NCI-H146 (cell line): ENCODE measurements at places on chromosomes 2 and 18.

DNA sequence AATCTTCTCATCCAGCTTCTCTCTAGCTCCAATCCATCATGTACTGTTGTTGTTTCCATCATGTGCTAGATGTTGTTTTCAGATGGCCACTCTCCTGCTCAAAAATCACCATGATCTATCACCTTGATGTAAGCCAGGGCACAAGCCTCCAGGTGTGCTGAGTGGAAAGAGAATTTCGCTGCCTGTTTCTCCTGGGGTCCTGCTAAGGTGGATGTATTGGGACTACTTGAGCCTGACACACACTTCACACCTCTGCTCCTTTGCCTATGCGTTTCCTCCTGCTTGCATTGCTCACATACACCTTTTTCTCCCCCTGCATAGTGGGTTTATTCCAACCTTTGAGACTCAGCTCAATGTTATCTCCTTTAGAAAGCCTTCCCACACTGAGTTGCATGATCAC is 287.6 kb downstream of the CYRIA start:
- DNase-seq: no peak

- DNase-seq: peak; percentile 29
These were observed 15.7 kb downstream of the ZFP36L2 start for GRCh38 chr2:43210467-43211303.

DNA sequence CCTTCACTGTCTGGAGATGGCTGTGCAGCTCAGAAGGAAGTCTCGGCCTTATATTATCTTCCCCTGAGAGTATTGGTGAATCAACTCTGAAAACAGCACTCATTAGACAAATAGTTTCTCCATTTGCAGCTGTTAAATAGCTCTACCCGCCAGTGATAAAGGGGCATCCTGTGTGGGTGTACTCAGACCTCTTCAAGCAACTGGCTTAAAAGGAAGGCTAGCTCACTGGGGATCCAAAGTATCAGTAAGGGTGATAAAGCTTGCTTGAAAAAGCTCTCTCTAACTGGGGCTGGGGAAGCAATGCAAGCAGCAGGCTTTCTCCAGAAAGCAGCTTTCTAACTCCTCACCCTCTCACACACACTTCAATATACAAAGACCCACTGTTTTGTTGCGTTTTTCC is 64.9 kb upstream of the PSMD14 start:
- no peak for DNase-seq

DNA sequence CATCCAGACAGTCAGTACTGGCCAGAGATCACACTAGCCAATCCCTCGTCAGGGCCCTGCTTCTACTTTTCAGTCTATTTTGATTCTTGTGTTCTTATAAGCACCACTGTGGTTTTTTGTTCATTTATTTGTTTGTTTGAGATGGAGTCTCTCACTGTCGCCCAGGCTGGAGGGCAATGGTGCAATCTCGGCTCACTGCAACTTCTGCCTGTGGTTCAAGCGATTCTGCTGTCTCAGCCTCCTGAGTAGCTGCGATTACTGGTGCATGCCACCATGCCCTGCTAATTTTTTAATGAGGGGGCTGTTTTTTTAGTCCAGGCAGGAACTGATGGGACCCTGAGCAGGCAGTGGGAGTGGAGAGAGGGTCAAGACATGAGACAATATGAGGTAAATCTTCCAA is 64.9 kb upstream of the KIF5C start:
- no peak for DNase-seq

GRCh38 chr2:133574620-133575019 is 6.4 kb upstream of the NCKAP5 start:
- DNase-seq: no peak

DNA sequence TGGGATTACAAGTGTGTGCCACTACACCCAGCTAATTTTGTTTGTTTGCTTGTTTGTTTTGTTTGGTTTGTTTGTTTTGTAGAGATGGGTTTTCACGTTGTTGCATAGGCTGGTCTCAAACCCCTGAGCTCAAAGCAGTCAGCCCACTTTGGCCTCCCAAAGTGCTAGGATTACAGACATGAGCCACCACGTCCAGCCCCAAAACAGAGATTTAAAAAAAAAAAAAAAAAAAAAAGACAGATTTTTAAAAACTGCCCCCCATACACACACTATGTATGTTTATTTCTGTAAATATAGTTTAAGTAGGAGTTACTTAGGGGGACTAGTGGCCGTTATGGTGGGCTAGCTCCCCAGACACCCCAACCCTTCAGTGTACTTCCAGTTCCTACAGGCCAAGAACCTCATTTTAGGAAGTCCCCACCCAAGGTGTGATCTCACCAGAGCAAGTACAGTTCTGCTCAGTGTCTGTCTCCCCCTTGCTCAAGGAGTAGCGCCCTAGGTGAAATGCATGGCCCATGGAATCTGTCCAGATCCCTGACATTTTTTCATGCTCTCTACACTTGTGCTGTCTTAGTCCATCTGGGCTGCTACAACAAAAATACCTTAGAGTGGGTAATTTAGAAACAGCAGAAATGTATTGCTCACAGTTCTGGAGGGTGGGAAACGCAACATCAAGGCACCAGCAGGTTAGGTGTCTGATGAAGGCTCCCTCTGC is 1.6 kb upstream of the TMBIM1 start:
- no peak for DNase-seq

- no peak for DNase-seq
These were observed 207.6 kb downstream of the MGAT5 start for GRCh38 chr2:134461511-134461910.

GRCh38 chr2:166593403-166593802 is 99.4 kb upstream of the SCN7A start:
- DNase-seq: no peak

GRCh38 chr18:49112031-49112430 is 161.3 kb upstream of the SMAD7 start:
- DNase-seq: no peak

DNA sequence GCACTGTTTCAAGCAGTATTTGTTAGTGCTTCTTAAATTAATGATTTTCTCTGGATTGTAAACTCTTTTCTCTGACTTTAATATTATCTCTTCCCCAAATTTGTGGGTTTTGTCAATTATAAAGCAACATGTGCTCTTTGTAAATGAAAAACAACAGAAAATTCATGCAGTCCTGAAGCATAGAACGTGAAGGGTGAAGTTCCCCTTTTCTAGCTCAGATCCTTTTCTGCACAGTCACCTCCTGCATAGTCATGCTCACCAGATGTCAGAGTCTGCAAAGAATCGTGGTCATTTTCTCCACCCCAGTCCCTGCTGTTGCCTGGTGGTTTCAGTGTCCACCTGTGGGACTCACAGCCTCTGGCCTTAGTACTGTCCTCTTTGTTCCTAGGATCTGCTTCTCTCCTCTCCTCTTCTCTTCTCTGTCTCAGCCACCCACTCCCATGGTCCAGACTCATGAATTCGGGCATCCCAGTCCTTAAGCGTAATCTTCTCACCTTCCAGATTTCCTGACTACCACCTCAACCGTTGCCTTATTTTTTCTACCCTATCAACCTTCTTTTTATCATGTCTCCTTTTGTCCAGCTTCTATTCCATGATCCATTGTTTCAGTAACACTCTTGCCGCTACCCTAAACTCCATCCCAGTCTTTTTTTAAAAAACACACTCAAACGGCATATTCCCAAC is 229.1 kb downstream of the RTP5 start:
- DNase-seq: no peak

- no peak for DNase-seq
These were observed 6.5 kb downstream of the MFSD2B start for GRCh38 chr2:24016376-24016761.

- no peak for DNase-seq
These were observed 46.0 kb downstream of the NPAS2 start for GRCh38 chr2:100865816-100866460.

DNA sequence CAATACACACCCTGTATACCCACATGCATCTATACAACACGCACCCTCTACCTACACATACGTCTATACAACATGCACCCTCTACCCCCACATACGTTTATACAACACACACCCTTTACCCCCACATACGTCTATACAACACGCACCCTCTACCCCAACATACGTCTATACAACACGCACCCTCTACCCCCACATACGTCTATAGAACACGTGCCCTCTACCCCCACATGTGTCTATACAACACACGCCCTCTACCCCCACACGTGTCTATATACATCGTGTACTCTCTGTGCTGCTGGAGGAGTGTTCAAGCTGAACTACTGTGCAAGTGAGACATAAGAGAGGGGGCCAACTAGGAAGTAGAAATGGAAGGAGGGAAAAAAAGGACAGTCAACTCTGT is 621.7 kb upstream of the HS6ST1 start:
- no peak for DNase-seq

DNA sequence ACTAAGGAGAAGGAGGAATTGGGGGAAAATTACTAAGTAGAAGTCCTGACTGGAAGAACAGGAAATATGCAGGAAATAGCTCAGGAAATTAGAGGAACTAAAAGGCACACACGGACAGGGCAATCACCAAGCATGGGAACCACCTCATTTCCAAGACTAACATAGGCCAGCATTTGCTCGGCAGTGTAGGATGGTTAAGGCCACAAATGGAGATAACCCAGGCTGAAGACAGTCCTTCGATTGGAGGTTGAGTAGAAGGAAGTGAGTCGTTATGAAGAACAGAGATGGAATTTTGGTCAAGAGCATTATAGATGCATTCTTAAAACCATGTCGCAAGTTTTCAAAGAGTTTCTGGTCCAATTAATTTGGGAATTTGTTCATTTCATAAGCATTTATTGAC is 401.4 kb downstream of the ALK start:
- no peak for DNase-seq

- peak; percentile 75 for DNase-seq
These were observed at the start of gene EFHD1 for GRCh38 chr2:232633413-232634205. EFHD1 (plus strand) TSS chr2:232633604; CDS start chr2:232633705, 101 bp downstream.

DNA sequence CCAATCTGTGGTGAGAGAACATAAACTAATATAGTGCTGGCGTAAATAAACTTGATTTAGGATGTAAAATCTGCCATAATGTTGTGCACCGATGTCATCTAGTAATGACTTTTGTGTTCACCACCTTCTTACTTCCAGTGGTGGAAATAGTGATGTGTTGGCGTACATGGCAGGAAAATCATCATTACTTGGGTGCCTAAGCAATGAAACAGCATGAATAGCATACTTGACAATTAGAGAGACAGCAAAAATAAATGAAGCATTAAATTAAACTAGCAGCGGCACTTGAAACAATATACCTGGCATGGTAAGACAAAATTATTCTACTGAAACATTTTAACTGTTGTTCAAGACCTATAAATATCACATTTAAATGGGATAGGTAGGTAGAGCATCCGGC is 73.2 kb upstream of the DSC1 start:
- no peak for DNase-seq

- DNase-seq: no peak
These were observed 29.5 kb downstream of the MBOAT2 start for GRCh38 chr2:8974016-8974415.

- DNase-seq: no peak
These were observed 45.9 kb downstream of the ITPRID2 start for GRCh38 chr2:181937473-181937872.

- DNase-seq: no peak
These were observed 18.4 kb upstream of the MTERF4 start for GRCh38 chr2:241120440-241120839.

DNA sequence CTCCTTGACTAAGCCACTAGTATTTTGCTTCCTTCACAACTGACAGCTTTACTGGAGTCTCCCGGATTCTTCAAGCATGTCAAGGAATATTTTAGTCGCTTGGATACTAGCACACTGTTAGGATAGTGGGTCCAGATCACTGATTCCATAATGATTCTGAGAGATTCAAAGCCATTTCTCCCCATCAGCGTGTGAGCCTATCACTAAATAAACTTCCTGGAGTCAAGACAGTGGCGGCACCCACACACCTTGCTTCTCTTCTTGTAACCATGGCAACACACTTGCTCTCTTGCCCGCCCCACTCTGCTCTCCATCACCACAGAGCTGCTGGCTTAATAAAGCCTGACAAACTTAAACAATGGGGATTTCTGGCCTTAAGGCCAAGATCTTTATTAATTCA is 245.1 kb downstream of the LRRTM1 start:
- no peak for DNase-seq

- DNase-seq: no peak
These were observed 41.9 kb downstream of the LPIN2 start for GRCh38 chr18:2970772-2971659.
